GM12891 (cell line): ENCODE measurements at places on chromosomes 11 and 22.
A peak's percentile ranks its signal among the peaks of the same experiment; 100 is the strongest.

- DNase-seq, result no peak
Observed at GRCh38 chr11:2131371-2132236, 7.6 kb downstream of the IGF2 start.

- no peak for DNase-seq
Observed at GRCh38 chr11:102447193-102447592, 5.4 kb downstream of the TMEM123 start.

DNA sequence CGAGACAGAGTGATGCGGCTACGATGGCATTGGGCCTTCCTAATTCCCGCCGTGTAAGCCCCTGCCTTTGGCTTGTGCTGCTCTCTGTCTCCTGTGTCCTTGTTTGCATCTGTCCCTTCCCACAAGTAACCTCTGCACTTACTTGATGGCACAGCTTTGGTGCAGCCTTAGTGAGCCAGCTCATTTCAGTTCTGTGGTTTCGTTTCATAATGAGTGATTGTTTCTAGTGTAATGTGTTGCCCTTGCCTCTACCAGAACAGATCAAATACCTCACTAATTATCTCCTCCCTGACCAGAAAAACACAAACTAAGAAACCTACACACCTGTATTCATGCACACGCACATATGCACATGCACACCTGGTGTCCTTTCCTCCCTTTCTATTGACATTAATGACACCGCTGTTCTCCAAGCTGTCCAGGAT, 58.8 kb downstream of the GRK3 start:
- DNase-seq, result no peak

- no peak for DNase-seq
Observed at GRCh38 chr11:73399159-73399590, 23.0 kb downstream of the RELT start.

DNA sequence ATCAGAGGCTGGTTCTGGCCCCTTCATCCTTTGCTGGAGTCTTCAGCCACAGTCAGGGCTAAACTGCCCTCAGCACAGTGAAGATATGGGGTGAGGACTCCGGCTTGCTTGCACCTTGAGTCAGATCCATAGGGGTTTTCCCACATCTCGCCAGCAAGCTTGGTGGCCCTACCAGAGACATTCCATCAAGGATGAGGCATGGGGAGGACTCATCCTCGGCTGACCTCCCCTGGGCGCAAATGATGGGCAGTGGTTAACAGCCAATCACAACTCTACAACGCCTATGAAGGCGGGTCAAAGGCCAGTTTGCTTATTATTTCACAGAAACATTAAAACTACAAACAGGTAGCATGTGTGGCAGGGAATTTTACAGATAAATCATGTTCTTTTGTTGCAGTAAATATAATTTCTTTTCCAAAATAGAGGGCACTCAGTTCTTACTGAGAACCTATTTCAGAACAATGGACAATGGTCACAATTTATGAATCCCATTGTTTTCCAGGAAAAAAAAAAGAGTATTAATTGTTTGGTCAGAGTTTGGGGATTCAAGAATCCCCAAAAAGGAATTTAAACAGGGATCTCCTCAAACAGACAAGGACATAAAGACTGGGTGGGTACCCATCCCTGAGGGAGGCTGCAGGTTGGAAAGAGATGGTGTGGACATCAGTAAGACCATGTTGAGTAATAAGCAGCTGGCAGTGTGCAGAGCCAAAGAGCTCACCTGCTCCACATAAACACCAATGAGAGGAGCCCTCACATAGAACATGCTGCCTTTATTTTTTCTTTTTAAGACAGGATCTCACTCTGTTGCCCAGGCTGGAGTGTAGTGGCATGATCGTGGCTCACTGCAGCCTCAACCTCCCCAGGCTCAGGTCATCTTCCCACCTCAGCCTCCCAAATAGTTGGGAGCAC, 14.8 kb downstream of the PLAAT3 start:
- DNase-seq, result no peak

DNA sequence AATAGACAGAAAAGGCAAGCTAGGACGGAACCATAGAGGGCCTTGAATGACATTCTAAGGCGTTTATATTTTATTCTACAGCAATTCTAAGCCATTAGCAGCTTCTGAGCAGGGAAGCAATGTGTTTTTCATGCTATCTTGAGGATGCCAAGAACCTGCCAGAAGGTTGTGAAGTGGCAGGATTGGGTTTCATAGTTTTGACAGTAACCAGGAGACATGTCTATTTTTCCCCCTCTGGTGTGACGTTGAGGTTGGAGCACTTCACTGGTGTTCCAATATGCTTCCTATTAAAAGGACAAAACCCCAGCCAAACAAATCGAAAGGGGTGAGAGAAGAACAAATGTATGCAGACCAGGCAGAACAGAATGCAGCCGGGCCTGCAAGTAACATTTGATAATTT, 148.2 kb downstream of the SPATA19 start:
- no peak for DNase-seq

DNA sequence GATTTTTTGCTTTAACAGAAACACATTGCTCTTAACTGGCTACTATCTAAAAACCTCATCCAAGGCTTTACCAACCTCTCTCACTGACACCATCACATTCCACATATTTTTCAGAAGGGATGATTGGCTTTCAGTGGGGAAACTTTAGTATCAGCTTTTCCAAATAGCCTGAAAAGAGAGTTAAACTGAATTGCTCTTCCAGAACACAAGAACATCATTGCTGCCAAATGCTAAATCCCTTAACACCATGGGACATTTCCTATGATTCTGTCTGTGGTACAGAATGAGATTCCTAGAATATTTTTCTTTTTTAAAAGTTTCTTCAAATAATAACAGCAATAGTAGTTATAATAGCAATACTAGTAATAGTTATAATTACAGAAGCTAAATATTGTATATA, 45.4 kb downstream of the SOX6 start:
- DNase-seq, result no peak

DNA sequence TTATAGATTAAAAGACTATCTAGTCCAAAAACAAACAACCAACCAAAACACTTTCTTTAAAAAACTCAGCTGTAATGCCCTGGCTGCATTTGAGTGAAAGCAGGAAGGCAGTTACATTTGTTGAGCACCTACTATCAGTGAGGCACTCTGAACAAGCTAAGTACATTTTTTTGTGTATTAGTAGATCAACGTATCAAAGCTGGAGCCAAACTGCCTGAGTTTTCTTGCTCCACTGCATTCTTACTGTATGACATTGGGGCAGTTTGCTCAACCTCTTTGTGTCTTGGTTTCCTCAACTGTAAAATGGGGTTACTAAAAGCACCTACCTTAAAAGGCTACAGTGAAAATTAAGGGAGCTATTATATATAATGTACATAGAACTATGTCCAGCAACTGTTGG, 22.0 kb downstream of the COA4 start:
- DNase-seq, result no peak

DNA sequence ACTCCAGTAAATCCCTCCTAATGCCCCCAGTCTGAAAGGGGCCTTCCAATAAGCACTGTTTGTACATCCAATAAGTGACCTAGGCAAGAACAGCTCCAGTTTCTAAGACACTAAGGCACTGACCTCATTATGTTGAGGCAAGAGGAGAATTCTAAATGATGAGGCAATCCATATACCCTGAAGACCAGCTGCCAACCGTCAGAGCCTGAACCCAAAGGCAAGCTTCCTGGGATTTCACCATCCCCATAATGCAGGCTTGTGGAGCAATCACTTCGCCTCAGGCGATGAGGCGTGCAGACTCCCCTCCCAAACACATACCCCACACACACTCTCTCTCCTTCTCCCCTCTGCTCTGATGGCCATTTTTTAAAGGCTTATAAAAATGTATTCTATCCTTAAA, 49.5 kb downstream of the LGR4 start:
- DNase-seq, result no peak

- DNase-seq, result peak; percentile 81
Observed at GRCh38 chr11:120564573-120565311, 53.2 kb downstream of the GRIK4 start.

- no peak for DNase-seq
Observed at GRCh38 chr22:48534395-48534958, 1293.2 kb downstream of the BRD1 start.

- no peak for DNase-seq
Observed at GRCh38 chr11:131079036-131079435, 162.8 kb upstream of the SNX19 start.

- DNase-seq, result no peak
Observed at GRCh38 chr11:85685125-85685819, 723 bp downstream of the CCDC89 start.

DNA sequence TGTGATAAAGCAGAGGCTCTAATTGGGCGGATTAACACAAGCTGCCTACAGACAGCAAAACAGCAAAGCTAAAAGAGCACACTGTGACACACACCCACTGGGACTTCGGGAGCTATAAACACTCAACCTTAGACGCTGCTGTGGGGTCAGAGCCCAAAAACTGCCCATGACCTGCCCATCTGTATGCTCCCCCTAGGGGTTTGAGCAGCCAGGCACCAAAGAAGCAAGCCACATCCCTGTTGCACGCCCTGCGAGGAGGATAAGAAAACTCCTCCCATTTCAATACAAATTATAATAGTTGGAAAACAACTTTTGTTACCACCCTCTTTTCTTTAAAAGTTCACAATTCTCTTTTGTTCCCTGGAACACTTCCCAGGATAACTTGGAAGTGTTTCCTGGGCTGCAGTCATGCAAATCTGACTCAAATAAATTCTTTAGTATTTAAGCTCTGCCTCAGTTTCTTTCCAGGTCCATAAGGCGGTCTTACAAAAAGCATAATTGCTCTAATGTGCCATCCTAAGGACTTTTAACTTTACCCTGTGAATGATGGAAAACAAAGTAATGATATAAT, 86.4 kb downstream of the DLG2 start:
- DNase-seq, result no peak

DNA sequence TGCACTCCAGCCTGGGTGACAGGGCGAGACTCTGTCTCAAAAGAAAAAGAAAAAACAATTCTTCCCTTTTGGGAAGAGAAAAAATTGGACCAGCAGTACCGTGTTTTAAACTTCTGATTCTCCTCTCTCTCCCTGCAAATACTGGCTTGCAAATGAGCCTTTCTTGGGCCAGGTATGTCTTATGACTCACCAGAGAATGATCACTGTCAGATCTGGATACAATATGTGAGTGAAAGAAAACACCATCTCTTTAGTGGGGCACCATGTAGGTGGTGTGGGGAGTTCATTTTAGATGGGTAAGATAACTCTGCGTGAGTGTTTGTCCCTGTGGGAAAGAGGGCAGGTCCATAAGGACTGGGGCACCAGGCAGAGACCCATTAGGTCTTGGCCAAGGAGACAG, 2.4 kb upstream of the SCGB2A2 start:
- DNase-seq, result no peak

DNA sequence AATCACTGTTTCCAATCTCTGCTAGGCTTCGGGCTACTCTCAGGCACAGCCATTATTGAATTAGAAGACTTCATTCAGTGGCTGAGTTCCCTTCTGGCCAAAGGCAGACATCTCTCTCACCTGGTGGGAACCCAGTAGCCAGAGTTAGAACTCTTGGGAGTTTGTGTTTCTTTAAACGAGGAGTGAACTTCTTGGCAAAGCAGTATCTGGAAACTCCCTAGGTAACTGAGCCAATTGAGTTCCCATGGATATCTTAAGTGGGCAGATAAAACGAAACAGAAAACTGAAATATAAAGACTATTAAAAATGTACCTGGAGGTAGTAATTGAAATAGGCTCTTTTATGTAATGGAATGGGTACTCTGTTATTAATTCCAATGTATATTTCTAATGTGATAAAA, 125.6 kb downstream of the NELL1 start:
- DNase-seq, result no peak

- no peak for DNase-seq
Observed at GRCh38 chr22:25514436-25515180, 49.9 kb upstream of the GRK3 start.

- peak; percentile 14 for DNase-seq
Observed at GRCh38 chr11:1881442-1882264, 10.0 kb downstream of the PRR33 start.

GRCh38 chr11:74318241-74318932, 6.9 kb upstream of the P4HA3 start:
- no peak for DNase-seq

GRCh38 chr11:97430877-97431276, 1041.1 kb downstream of the JRKL start:
- DNase-seq, result no peak

DNA sequence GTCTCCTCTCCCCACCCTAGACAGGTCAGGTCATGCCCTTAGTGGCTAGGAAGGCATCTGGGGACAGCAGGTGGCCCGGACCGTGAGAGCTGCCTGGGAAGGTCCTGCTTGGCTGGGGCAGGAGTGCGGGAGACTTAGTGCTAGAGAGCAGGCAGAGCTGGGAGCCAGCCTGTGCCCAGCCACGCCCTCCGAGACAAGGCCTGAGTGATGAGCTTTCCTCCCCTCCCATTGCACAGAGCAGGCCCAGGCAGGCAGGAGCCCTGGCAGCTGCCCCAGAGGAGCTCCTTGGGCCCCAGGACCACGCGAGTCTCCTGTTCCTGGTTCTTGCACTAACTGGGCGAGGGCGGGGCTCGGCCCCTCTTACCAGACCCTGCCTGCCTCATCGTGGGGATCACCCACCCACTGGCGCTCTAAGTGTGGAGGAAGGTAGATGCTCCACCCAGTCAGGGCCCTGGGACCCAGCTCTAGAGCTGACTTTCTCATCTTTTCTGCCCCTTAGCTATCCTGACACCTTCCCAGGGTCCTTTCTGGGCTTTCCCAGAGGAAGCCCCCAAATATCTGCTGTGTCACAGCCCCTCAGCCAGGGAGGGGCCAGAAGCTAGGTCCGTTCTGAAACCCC, 44.9 kb downstream of the MACROD1 start:
- DNase-seq, result no peak

- no peak for DNase-seq
Observed at GRCh38 chr11:65069217-65069616, 10.9 kb upstream of the NAALADL1 start.

DNA sequence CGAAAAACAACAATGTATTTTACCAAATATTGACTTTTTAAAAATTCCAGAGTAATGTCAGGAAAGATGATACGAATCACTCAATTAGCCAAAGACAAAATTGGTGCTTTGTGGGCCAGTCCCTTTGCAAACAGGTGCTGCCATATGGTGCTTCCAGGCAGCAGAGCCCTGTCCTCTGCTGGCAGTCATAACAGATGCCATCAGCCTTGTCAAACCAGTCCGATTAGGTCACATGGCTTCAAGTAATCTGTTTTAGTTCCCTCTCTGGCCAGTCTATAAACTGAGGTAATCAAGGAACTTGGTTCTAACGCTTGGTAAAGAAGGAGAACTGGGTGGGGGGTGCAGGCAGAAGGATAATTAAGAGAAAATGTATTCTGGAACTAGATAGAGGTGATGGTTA, 49.1 kb upstream of the CAPRIN1 start:
- DNase-seq, result no peak

DNA sequence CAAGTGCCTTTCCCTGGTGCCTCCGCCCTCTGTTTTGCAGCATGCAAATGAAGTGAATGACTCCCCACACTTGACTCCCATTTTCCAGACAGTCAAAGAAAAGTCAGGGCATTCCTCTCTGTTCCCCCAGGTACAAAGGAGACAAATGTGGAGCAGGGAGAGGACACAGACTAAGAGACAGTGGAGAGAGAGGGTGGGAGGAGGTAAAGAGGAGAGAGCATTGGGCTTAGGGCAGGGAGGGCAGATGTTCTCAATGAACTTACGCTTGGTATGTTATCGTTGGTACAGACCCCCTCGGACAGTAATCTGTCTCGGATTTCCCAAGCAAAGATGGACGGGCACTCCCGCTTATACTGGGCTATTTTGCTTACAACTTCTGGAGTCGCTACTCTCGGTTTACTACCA, 9.8 kb downstream of the PAX6 start:
- no peak for DNase-seq
